ENCODE measurements at places on chromosomes 5 and 9.

- no peak for DNase-seq
These were observed 2.8 kb downstream of the ADGRD2 start for GRCh38 chr9:124452841-124453585.

GRCh38 chr5:66974256-66974655 lies 222.3 kb downstream of the CD180 start:
- no peak for DNase-seq

GRCh38 chr9:33177639-33178038 lies 10.5 kb upstream of the B4GALT1 start:
- DNase-seq: no peak

DNA sequence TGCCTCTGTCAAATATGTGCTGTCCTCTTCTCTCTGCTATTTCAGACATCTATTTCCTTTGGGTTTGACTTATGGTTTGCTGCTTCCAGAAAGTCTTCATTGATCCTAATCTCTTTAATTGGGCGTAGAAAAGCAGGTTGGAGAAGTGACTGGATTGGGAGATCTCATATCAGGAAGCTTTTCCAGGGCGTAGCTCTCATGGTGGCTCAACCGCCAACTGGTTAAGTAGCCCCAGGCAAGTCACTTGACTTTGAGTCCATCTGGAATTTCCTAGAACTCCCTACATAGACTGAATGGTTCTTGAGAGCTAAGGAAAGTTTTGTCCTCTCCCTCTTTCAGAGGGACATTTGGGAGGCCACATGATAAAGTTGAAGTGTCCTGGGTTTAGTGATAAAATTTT lies 192.3 kb upstream of the GLRA1 start:
- no peak for DNase-seq

DNA sequence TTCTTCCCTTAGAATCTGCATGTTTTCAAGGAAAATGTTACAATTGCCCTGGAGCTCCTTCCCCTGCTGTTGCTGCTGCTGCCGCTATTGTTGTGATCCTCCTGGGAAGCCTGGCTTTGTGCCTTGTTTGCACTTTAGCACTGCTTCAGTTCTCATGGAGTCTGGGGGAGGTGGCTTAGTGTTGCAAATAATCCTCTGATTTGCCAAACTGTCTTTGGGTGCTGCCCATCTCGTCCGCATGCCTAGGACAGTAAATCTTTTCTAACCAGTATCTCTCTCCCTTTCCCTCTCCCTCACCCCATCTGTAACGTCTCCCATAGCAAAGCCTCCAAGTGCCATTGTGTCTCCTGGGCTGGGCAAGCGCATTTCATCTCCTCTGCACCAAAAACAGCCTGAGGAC lies 30.3 kb downstream of the FAM240B start:
- no peak for DNase-seq

- no peak for DNase-seq
These were observed 106.2 kb downstream of the RXRA start for GRCh38 chr9:134432471-134432870.

GRCh38 chr5:14301186-14301585 lies 158.0 kb downstream of the TRIO start:
- DNase-seq: no peak

DNA sequence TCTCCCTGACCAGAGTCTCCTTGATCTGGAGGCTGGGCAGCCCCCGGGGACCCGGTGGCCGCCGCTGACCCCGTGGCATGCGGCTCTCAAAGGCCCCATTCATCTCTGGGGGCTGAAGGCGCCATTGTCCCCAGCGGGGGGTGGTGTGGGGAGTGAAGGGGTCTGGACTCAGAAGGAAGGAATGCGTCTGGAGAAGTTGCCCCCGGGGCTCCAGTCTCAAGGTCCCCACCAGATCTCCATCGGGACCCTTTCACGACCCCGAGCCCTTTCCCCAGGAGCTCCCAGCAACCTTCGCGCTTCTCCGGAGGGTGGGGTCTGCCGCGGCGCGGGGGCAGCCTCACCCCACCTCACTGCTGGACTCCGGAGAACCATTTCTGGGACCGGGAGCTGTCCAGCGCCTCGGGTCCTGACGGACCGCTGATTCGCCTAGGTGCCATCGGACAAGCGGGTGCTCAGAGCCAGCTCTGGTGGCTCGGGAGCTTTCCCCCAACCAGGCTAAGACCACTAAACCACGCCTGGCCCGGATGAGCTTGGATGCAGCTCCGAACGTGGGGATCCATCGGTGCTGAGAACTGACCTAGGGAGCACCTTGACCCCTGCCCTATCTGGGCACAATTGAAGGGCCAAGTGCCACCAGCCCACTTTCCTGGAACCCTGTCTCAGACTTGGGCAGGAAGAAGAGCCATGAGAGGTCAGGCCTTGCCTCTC lies 5.1 kb upstream of the PCDH1 start:
- DNase-seq: no peak
